ENCODE measurements at places on chromosomes 5 and 9.
A peak's percentile ranks its signal among the peaks of the same experiment; 100 is the strongest.

DNA sequence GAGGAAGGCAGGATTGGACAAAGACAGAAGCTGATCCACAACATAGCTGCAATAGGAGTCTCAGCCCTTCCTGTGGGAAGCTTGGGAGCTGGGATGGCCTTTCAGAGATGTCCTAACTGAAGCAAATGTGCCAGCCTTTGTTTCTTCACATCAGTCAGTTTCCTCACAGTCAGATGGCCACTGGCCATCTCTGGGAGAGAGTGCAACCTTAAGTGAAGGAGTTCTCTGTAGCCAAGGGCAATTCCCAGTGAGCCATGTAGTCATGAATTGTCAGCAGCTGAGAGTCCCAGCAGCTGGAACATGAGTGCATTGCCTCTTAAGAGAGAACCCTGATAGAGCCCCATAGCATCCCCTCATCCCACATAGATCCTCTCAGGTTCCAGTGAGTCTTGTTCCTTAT is 89.1 kb upstream of the LIFR start:
- DNase-seq = no peak

- no peak for DNase-seq
These were observed 59.9 kb downstream of the NPR3 start for GRCh38 chr5:32771037-32771436.

DNA sequence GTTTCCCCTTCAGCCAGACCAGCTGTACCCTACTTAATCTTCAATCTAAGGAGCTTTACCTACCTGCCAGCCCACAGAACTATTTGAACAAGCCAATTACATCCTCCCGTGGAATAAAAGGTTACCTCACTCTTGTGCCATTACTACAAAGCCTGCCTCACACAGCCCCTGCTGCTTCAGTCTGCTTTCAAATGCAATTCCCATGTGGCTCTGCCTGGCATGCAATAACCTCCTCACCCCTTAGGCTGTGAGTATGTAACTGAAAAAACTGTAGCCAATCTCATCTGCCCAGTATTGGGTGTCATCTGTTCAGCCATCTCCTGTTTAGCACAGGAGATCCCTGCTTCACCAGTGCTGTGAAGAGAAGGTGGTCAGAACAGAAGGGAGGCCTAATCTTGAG is 6.1 kb upstream of the GCNT1 start:
- no peak for DNase-seq

DNA sequence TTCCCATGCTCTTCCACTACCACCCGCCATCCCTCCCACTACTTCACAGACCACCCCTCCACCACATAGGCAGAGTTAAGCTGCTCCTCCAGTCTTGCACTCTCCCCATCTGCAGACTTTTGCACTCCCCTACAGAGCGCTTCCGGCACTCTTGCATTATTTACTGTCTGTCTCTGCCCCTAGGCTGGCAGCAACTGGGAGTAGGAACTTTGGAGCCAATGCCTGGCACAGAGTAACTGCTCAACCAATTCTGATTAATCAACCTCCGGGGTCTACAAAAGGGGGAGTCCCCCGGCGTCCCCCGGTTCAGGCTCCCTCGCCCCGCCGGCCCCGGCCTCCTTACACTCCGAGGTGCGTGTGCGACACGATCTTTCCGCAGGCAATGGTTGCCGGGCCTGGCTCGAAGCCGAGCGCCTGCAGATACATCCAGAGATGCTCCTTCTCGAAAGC is 498 bp downstream of the HAUS6 start:
- peak; percentile 24 for DNase-seq

DNA sequence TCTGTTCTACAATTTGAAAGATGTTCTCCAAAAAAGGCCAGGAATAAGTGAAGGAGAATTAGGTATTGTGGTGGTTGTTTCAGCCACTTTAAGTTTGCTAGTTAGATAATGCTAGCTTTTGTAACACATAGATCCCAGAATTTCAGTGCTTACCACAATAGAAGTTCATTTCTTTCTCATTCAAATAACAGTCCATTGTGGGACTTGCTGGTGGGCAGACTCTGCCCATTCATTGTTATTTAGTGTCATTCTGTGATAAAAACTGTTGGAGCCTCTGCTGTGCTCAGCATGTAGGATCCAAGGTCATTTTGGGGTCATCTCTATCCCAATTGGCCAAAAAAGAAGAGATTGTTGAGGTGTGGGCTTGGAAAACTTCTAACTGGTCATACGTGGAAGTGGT is 106.8 kb downstream of the CCDC192 start:
- DNase-seq = no peak

All from AG08396 (cell line).